ENCODE measurements at places on chromosomes 12 and 14.

- no peak for DNase-seq
Observed at GRCh38 chr14:69154779-69155178, 1.9 kb upstream of the DCAF5 start.

GRCh38 chr12:88163371-88163770 lies 21.3 kb downstream of the TMTC3 start:
- no peak for DNase-seq

DNA sequence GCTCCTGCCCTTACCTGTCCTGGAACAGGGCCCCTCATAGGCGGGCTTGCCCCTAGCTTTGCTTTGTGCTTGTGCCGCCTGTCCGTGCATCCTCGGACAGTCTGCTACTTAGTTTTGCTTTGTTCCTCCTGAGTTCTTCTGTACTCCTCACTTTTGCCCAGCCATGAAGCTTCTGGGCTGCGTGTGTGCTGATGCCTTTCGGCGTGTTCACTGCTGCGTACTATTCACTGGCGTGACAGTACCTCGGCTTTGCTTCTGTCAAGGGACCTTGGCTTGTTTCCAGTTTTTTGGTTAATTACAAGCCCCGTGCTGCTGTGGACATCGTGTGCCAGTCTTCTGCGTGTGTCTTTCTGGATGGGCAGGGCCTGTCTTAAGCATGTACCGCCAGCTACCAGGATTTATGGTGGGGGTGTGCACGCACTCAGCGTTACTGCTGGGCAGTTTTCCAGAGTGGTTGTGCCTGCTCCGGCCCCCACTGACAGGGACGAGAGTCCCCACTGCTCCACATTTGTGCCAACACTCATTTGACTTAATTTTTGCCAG lies 2.5 kb downstream of the PACS2 start:
- DNase-seq, result no peak

DNA sequence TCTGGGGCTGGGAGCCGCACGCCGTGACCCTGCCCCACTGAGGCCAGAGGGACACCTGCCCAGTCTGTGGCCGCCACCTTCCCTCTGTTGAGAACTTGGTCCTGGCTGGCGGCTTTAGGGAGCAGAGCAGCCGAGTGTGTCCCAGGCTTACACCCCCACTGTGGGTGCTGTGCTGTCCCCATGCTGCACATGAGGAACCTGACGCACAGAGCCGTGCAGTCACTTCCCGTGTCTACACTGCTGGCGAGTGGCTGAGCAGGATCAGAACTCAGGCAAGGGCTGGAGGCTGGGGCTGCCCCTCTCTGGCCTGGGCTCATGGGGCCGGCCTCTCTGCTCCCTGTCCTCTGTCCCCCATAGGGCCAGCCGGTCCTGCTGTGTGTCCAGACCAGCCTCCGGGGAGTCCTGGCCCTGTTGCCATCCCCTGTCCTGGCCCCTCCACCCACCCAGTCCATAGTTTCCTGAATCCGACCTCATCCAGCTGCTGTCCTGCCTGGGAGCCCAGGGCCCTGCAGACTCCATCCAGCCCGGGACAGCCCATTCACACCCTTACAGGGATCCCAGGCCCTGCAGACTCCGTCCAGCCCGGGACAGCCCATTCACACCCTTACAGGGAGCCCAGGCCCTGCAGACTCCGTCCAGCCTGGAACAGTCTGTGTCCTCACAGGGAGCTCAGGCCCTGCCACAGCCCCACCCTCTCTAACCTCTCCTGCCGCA lies 10.3 kb downstream of the FBRSL1 start:
- DNase-seq, result no peak

GRCh38 chr14:79515158-79515557 lies 696.1 kb downstream of the DIO2 start:
- DNase-seq, result no peak

DNA sequence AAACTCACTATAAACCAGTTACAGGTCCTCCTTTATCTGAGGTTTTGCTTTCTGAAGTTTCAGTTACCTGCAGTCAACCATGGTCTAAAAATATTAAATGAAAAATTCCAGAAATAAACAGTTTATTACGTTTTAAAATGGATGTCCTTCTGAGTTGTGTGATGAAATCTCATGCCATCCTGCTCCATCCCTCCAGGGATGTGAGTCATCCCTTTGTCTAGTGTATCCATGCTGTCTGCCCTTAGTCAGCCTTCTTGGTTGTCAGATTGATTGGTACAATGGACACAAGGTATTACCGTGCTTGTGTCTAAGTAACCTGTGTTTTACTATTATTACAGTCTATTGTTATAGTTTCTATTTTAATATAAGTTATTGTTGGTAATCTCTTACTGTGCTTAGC lies 328.3 kb downstream of the APAF1 start:
- DNase-seq, result no peak

GRCh38 chr12:85823436-85824180 lies 12.6 kb downstream of the RASSF9 start:
- DNase-seq, result no peak

GRCh38 chr14:64612021-64612380 lies 62.2 kb downstream of the PPP1R36 start:
- no peak for DNase-seq

GRCh38 chr12:68497702-68498101 lies 113.0 kb upstream of the RAP1B start:
- no peak for DNase-seq

GRCh38 chr12:75658901-75659823 lies 147.8 kb upstream of the KRR1 start:
- no peak for DNase-seq

DNA sequence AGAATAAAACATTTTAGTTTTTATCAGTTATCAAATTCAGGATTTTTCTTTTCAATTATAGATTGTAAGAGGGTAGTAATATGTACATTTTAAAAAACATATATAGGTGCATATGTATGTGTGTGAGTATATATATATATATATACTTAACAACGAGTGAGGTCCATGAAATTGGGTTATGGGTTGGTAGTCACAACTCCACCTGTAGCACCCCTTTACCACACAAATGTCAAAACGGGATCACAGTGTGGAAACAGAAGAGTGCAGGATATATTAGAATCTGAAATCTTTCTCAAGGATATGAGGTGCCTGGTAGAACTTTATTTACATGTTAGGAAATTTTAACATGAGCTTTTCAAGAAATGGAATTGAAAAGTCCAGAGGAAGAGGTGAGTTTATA lies 31.3 kb downstream of the MIA2 start:
- no peak for DNase-seq

DNA sequence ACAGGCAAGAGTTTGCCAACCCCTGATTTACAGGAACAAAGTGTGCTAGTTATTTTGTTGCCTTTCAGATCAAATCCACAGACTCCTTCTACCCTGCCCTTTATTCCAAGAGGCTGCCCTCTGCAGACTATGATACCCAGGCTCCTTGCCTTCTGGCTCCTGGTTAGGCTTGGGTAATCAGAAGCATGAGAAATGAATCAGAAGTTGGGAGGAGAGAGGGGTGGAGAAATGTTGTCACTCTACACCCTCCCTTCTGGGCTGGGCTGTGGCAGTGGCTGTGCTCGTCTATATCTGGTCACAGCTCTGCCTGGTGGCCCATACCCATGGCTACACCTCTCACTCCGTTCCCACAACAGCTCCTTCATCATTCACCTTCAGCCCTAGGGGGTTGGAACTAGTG lies 204.6 kb upstream of the PLXNC1 start:
- no peak for DNase-seq

GRCh38 chr14:92058006-92058917 lies 18.4 kb upstream of the TRIP11 start:
- DNase-seq, result no peak

- no peak for DNase-seq
Observed at GRCh38 chr12:123389560-123390351, 5.8 kb downstream of the KMT5A start.

DNA sequence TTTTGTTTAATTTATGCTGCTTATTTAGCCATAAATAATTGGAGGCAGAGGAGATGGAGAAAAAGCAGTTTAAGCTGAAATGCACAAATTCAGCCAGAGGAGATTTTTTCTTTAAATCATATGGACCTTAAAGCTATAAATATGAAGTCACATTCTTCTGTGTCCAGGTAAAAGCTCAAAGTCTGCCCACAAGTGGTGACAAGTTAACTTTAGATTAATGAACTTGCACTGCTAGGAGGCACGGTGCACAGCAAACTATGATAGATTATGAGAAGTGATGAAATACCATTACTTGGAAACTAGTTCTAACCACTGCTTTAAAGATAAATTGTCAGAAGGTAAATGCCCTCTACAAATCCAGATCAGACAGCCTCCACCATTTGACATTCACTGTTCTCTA lies 69.0 kb downstream of the IFT81 start:
- DNase-seq, result no peak
